ENCODE measurements at places on chromosomes 1 and 21.

DNA sequence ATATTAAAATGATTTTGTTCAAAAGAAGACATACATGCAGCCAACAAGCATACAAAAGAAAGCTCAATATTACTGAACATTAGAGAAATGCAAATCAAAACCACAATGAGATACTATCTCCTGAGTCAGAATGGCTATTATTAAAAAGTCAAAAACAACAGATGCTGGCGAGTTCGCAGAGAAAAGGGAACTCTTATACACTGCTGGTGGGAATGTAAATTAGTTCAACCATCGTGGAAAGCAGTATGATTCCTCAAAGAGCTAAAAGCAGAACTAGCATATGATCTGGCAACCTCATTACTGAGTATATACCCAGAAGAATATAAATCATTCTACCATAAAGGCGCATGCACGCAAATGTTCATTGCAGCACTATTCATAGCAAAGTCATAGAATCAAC is 126.0 kb upstream of the HMCN1 start:
- no peak for DNase-seq

DNA sequence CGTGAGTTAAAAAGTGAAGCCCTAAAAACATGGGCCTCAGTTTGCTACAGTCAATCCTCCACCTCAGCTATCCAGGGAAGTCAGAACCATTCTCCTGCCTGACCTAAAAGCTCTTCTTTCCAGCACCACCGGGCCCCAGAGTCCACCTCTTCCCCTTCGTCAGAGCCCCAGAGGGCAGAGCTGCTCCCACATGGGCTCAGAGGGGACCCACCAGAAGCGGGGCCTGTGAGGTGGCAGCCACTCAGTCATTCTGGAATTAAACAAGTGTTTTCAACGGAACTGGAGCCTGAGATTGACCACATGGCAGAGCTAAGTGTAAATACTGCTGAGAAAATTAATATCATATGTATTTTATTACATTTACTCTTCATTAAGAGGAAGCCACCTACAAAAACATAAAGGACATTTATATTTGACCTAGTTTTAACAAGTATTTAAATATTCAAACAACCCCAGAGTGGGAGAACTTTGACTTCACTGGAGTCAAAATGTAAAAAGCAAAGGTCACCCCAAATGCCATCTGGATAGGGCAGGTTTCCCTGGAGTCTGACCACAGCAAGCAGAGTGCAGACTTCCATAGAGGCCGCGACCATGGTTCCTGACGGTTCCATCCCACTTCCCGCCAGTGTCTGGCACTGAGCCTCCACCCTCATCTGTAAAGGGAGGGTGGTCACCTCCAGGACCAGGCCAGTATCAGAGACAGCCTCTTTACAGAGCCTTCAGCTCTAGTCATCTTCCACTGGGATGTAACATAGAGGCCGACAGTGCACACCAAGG is 1.8 kb downstream of the SUMO3 start:
- no peak for DNase-seq

DNA sequence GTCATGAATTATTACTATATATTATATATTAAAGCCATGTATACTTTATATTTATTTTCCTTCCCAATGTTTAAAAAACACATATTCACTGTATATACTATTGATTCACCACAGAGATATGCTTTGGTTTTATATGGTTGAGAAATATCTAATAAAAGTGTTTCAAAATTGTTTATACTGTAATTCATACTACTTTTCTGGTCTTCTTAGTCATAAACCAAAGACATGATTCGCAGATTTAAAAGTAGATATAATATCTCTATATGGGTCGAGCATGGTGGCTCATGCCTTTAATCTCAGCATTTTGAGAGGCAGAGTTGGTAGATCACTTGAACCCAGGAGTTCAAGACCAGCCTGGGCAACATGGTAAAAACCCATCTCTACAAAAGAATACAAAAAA is 738.4 kb downstream of the USP25 start:
- DNase-seq, result no peak

DNA sequence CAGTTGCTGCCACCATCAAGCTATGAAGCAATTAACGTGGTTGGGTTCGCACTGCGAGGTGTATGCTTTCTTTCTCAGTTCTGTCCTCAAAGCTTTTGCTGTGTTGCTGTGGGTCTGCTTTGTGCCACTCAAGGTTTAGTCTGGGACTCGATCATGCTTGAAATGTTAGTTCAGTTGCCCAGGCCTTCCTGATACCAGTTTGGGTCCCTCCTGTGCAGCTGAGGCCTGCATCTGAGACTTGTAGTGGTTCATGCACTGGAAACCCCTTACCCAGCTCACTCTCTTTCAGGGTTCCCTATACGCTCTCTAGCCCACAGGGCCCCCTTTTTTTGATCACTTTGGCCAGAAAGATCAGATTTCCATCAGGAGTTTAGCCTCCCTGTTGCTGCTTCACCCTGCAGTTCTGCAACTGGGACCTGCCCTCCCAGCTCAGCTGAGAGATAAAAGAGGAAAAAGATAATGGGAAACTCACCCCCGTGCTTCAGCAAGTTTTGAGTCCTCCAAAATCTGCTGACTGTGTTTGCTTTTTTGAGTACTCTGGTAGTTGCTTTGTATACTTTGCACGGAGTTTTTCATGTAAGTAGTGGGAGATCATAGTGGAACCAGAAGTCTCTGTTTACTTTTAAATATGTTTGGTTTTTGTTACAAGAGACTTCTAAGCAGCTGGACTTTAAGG is 317.0 kb downstream of the HHAT start:
- no peak for DNase-seq

GRCh38 chr1:59699227-59699847 is 115.4 kb upstream of the HOOK1 start:
- DNase-seq, result no peak

DNA sequence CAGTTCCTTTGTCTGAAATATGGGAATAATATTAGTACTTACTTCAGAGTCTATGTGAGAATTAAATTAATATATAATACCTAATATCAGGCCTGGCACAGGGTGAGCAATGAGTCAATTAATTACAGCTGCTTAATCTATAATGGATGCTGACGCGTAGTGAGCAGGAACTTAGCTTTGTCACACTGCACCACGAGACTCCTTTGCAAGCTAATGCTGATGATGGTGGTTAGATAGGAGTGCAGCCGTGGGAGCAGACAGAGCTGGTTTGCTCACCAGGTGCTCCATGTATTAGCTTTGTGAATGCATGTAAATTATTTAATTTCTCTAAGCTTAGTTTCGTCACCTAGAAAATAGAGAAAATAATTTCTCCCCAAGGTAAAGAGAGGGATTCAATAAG is 35.1 kb downstream of the KCNJ15 start:
- DNase-seq, result no peak

DNA sequence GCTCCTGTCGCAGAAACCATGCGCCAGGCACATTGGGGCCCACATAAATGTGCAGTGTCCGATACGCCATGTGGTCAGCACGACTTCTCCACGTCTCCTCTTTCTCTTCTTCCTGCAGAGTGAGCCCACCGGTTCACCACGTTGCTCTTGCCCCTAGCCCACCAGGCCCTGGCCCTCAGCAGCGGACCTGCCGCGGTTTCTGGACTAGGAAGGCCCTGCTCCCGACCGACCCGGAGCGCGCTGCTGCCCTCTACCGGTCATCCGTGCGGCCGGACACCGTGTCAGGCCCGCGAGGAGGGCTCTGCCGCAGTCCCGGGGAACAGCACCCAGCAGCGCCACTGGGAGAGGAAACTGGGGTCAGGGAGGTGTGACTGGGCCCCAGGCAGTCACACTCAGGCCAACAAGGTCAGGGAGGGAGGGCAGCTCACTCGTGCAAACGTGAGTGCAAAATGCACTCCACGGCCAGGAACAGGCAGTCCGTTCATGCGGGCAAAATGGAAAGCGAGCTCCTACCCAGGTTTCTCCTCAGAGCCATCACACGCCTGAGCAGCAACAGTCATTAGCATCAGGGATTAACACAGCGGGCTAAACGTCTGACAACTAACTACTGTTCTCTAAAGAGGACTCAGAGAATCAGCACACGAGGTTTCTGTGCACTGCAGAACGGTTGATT is 13.7 kb downstream of the TLR5 start:
- DNase-seq, result peak; percentile 61

DNA sequence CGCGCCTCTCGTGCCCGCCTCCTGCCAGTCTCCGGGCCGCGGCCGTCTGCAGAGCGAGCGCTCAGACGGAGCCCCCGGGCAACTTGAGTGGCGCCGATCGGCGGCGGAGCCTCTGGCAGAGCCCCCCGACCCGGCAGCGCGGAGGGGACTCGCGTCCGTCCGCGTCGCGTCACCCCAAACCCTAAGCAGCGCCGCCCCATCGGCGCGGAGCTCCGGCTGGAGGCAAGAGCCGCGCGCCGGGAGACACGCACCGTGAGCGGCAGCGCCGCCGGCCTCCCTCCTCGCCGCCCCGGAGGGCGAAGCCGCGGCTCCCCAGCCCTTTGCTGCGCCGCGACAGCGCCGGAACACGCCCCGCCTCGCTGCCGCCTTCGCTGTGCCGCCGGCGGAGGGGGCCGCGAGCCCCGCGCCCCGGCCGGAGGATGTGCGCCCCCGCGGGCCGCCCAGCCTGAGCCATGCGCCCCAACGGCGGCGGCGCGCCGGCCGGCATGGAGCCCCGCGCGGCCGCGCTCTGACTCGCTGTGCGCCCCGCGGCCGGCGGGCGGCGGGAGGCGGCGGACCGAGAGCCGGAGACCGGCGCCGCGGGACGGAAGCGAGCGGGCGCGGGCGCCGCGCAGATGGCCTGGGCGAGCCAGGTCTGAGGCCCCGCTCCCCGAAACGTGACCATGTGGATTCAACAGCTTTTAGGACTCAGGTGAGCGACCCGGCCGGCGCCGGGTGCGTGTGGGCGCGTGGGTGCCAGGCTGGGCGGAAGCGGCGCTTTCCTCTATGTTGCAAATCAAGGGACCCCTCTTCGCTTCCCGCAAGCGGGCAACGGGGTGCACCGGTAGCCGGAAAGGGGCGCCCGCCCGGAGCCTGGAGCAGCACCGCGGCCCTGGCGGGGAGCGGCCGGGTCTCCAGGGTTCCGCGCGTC is 610 bp downstream of the AJAP1 start:
- DNase-seq, result no peak

DNA sequence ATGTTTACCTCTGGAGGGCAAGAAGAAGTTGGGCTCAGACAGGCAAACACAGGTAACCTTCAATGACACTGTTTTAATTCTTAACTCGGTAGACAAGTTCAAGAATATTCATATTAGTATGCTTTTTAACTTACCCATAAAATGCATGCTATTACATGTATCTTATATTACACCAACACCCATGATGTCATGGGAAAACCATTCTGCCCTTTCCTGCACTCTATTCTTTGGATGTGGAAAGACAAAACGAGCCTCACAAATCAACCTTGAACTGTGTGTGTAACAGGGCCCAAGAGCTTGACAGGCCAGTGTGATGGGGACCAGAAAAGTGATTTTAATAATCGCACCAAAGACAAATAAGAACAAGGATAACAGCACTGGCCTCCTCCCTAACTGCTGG is 22.6 kb upstream of the RAP1GAP start:
- DNase-seq, result no peak

- no peak for DNase-seq
Measured at GRCh38 chr1:24768873-24769605, 23.8 kb downstream of the CLIC4 start.

GRCh38 chr1:101964708-101965107 is 32.0 kb downstream of the OLFM3 start:
- no peak for DNase-seq

DNA sequence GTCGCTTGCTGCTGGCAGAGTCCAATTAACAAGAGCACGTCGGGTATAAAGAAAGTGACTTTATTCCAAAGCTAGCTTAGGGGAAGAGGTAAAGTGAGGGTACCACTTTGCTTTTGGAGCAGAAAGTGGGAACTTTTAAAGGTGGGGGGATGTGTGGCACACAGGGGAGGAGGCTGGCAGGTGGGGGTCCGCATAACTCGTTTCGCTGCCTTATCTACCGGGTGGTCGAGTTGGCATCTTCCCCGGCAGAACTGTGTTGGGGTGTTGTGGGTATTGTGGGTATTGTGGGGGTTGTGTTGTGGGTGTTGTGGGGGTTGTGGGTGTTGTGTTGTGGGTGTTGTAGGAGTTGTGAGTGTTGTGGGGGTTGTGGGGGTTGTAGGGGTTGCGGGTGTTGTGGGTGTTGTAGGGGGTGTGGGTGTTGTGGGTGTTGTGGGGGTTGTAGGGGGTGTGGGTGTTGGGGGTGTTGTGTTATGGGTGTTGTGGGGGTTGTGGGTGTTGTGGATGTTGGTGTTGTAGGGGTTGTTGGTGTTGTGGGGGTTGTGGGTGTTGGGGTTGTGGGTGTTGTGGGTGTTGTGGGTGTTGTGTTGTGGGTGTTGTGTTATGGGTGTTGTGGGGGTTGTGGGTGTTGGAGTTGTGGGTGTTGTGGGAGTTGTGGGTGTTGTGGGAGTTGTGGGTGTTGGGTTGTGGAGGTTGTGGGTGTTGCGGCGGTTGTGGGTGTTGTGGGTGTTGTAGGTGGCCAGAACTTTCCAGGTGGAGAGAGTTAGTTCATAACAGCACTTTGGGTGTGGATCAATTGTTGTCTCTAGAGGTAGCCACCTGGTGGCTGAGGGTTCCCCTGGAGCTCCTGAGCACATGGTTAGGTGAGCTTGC is 52.7 kb downstream of the AGPAT3 start:
- no peak for DNase-seq

DNA sequence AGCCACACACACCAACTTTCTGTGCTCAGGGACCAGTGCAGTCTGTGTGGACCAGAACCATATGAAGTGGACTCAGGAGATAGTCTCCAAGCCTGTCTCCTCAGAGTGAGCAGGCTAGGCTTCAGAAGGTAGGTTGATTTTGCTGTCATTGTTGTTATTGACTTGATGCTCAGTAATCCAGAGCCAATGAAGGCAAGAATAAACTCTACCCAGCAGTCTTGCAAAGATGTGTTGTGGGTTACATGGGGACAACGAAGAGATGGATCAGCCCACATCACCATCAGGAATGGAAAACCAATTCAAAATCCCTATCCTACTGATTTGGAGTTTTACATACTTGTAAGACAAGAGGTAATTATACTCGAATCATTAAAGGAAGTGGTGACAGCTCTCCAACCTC is 37.4 kb downstream of the PHC2 start:
- DNase-seq, result no peak

GRCh38 chr1:92853299-92853698 is 21.5 kb downstream of the RPL5 start:
- DNase-seq, result no peak

DNA sequence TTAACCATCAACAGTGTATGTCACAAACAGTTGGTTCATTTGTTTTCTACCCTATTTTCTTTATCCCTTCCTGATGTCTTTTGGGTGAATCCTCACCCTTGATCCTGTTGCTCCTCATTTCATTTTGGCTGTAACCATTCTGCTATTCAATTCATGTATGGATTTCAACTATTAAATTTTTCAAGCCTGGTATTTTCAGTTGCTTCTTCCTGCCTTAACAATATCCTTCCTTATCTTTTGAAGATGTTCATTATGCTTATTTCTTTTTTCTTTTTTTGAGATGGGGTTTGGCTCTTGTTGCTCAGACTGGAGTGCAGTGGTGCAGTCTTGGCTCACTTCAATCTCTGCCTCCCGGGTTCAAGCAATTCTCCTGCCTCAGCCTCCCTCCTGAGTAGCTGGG is 2.8 kb upstream of the RNU5D-1 start:
- no peak for DNase-seq

DNA sequence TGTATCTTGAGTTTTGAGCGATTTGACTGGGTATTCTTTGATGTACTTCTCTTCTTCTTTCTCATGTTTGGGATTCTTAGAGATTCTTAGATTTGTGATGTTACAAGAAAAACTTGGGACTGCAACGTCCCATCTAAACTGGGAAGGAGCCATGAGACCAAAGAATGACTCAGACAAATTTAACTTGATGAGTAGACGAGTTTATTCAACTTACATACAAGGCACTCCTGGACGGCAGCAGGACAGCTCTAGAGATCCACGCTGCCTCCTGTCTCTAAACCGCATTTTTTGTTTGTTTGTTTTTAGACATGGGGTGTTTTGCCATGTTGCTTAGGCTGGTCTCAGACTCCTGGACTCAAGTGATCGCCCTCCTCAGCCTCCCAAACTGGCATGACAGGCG is 137.1 kb downstream of the PIK3R3 start:
- no peak for DNase-seq
